ENCODE measurements at places on chromosomes 11 and 22.
A peak's percentile ranks its signal among the peaks of the same experiment; 100 is the strongest.

DNA sequence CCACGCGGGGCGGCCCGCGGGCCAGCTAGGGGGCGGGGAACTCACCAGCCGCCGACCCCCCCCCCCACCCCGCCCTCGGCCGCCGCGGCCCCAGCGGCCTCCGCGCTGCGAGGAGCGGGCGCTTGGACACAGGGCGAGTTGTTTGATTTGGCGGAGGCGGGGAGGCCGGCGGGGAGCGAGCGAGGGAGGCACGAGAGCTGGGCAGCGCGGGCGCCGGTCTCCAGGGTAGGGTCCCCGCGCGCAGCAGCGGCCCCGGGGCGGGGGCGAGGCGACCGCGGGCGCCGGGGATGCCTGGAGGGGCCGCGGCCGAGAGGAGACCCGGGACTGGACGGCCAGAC is 64.4 kb downstream of the NAV2 start:
- no peak for DNase-seq

- no peak for DNase-seq
Observed at GRCh38 chr11:131895865-131896264, 525.5 kb downstream of the NTM start.

GRCh38 chr11:27179334-27179733 is 138.7 kb downstream of the BBOX1 start:
- no peak for DNase-seq

GRCh38 chr11:84218318-84218717 is 932.2 kb upstream of the CCDC90B start:
- DNase-seq, result no peak

GRCh38 chr11:96465512-96465911 is 75.7 kb downstream of the JRKL start:
- no peak for DNase-seq

- no peak for DNase-seq
Observed at GRCh38 chr11:126978165-126978564, 22.4 kb downstream of the KIRREL3 start.

DNA sequence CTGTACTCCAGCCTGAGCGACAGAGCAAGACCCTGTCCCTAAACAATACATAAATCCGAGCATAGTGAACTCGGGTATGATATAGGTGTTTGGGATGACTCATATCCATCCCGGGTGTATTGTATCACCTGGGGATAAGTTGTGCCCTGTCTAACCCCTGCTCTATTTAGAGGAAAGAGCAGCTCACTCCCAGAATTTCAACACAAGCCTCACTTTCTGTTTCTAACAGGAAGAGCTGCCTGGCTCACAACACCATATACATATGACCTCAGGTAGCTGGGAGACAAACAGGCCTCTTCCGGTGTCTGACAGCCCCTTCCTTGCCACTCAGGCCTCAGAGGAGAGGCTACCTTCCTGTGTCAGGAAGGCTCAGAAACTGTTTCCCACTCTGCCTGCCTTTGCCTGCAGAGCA is 9.9 kb upstream of the MICALL1 start:
- DNase-seq, result no peak

DNA sequence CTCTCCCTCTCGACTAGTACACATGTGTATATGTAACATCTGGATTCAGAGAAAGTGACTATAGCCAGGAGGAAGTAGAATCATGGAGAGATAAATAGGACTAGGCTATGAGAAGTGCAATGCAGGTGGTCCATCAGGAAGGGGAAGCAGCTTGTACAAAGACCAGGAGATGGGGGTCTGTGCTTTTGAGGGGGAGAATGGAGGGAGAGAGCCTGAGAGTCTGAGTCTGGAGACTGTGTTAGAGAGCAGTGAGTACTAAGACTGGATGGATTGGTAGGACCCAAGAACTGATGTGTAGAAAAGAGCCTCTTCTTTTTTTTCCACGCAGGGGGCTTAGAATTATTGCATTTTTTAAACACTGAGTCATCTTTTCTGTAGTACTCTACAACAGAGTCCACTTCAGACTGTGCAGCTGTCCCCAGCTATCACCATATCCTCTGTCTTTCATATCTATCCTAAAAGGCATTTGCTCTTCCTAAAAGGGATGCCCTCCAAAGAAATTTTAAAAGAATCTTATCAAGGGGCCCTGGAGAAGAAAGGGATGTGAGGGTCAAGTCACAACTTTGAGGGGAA is 80.4 kb downstream of the BDNF start:
- DNase-seq, result no peak

GRCh38 chr11:19059833-19060232 is 684 bp downstream of the MRGPRX2 start:
- no peak for DNase-seq

GRCh38 chr11:34890812-34891211 is 25.4 kb downstream of the APIP start:
- DNase-seq, result no peak

- no peak for DNase-seq
Observed at GRCh38 chr11:5992604-5993251, 5.9 kb upstream of the OR52L1 start.

DNA sequence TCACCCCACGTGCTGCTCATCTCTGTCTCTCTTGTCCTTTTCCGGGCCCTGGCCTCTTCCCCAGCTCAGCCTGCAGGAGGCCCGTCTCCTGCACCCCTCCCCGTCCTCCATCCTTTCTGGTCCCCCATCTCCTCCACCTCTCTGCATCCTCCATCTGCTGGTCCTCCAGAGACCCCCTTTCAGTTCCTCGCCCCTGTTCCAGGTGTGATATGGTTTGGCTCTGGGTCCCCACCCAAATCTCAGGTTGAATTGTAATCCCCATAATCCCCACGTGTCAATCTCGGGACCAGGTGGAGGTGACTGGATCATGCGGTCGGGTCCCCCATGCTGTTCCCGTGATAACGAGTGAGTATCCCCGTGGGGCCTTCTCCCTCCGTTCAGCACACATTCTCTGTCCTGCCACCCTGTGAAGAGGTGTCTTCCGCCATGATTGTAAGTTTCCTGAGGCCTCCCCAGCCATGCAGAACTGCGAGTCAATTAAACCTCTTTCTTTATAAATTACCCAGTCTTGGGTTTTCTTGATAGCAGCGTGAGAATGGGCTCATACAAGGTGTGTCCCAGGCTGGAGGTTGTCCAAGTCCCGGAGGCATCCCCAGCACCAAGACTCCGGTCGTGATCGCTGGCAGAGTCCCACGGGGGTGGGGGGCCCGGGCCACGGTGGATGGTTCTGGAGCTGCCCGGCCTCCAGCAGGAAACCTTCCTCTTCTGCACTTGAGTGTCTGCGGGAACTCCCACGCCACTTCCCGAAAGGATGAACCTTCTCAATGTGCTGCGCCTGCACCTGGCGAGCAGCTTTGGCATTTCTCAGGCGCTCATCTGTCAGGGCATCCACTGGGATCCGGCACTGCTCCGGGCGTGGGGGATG is 29.0 kb upstream of the TOLLIP start:
- peak; percentile 39 for DNase-seq

DNA sequence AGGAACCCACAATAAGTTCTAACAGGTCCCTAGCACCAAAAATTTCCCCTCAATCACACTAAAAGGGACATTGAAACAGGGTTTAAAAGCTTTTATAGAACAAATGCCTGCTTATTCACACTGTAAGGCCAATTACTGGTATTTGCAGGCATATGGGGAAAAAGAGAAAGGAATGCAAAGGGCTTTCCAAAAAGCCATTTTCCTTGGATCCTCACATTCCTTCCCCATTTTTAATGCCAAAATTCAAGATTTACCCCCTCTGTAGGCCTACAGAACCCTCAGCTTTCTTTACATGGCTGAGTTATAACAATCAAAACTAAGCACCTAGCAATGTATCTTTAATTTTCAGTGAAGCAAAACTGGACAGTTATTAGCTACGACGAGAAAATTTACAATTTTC is 102.0 kb downstream of the SBF2 start:
- DNase-seq, result no peak

GRCh38 chr11:6637871-6638270 is 17.7 kb downstream of the DCHS1 start:
- no peak for DNase-seq

- no peak for DNase-seq
Observed at GRCh38 chr11:81165164-81165563, 1568.5 kb downstream of the FAM181B start.

- DNase-seq, result no peak
Observed at GRCh38 chr11:114066046-114066648, 6.6 kb downstream of the ZBTB16 start.

GRCh38 chr11:57278721-57279095 is 41.7 kb upstream of the APLNR start:
- DNase-seq, result no peak

DNA sequence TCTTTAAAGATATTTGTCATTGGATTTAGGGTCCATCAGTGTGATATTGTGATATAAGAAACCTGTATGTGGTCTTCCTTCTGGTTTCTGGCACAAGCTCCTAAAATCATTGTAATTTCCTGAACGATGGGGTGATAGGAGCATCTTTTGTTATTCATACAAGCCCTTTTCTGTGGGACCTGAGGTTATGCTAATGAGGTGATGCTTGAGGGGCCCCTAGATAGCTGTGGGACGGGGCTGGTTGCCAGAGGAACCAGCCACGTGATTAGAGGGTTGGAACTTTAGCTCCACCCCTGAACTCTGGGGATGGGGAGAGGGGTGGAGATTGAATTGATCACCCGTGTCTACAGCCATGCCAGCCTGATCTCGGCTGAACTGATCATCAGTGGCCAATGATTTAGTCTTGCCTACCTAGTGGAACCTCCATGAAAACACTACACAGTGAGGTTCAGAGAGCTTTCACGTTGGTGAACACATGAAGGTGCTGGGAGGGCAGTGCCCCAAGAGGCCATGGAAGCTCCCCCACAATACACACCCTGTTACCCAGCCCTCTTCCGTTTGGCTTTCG is 62.8 kb downstream of the BCR start:
- DNase-seq, result no peak

DNA sequence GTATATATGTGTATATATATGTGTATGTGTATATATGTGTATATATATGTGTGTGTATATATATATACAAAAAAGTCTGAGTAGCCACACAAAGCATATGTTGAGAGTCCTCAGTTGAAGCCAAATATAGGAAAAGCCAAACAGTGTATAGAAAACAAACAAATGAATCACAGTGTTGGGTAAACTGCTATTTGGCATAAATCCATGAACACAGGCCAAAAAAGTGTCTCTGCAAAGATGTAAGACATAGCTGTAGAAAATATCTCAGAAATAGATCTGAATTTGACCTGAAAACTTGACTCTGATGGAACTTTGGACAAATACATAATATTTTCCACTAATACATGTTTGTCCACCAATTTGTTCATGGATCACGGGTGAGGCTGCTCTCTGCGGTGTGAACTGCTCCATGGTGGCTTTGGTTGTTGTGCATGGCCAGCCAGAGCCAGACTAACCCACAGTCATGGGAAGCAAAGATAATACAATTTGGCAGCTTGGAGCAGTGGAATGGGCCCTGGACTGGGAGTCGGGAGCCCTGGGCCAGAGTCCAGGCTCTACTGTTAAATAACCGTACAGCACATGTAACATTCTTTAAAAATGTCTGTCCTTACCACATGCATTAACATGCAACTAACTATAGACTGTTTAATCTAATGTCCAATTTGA is 76.9 kb upstream of the EED start:
- no peak for DNase-seq

Data from ovary (tissue), 10 donors.